ENCODE measurements at places on chromosomes 3 and 15.

DNA sequence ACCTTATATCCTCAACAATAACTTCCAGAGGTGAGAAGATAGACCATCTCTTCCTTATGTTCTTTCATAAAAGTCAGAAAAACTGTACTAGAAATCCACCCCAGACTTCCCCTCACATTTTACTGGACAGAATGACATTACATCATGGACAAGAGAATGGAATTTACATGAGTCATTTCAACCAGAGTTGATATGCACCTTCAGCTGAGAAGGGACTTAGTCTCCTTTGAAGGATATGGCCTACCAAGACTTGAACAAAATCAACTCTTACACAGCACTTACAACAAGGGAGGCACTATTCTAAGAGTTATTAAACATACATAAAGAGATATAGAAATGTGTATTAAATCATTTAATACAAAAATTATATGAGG is 380.0 kb upstream of the DPH6 start:
- no peak for DNase-seq

DNA sequence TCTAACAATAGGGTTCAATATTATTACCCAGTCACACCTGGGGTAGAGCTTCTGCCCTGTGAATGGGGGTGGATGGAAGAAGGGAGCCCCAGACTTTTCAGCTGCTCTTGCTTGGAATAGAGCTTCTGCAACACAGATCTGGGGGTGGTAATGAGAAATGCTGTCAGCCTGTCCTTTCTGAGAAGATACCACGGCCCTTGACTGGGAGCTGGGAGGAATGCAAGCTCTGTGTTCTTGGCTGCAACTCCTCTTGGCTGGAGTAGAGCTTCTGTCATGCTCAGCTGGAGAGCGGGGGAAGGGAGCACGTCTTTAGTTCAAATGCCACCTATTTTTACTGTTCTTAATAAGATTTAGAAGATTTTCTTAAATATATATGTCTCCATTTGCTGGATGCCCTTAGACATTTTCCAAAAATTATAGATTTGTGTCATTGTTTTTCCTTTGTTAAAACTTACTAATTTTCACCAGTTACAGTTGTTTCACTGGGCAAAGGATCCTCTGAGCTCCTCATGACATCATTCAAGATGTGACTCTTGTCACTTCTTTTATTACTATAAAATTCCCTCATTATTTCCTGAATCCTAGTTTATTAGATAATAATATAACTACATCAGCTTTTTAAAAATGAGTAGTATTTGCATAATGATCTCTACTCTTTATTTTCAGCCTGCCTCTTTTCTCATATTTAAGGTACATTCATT is 180.0 kb upstream of the TGFBR2 start:
- DNase-seq, result no peak

DNA sequence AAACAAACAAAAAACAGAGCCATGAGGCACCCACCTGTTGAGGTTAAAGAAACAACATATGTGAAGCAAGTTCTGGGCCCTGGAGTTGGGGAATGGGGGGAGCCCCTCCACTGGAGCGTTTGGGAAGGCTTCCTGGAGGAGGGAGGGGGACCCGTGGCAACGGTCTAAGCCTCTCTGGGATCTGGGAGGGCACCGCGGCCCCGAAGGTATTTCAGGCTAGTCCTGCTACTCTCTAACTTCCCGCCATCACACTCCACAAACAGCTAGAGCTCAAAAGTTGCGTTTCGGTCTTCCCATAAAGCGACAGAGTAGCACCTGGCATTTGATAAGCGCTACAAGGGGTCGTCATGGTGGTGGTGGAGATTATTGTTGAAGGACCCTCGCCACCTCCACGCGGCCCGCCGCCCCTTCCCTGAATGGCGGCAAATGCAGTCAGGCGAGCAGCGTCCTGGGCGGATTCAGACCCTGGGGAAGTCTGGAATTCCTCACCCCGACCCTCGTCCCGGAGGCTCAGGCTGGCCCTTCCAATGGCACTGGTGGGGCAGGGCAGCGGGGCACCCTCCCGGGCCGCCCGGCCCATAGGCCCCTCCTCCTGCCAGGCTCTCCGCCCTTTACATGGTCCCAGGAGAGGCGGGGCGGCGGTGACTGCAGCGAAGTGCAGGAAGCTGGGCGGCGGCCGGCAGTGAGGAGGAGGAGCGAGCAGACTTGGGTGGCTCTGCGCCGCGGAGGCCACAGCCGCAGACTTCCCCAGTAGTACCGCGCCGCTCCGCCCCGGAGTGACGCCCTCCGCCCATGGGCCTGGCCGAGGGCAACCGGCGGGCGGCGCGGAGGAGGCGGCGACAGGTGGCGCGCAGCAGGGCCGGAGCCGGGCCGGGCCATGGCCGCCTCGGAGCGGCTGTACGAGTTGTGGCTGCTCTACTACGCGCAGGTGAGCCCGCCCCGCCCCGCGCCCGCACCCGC is at the start of gene NBEAL2:
Gene NBEAL2, plus strand, starts transcription at position 682 of the 960 bp plus-strand sequence. Its CDS starts 196 bp downstream, at position 878.
- DNase-seq, result peak; percentile 98

GRCh38 chr15:59945036-59945435 is 59.1 kb upstream of the FOXB1 start:
- DNase-seq, result no peak

DNA sequence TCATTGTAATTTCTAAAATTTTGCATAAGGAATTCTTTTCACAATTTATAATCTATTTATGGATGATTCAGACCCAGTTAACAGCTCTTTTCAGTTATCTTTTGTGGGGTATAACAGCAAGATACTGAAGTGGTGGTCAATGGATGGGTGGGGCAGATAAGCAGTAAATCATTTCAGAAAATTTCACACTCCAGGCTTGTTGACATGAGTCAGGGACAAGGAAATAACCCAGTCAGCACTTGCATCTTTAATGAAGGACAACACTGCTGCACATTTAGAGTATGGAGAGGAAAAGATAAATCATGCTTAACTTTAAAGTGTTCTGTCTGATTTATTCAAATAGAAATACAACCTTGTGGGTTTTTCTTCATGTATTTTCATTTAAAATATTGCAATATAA is 181.6 kb downstream of the ROBO1 start:
- DNase-seq, result no peak

GRCh38 chr15:62021991-62022600 is 38.2 kb downstream of the VPS13C start:
- no peak for DNase-seq

DNA sequence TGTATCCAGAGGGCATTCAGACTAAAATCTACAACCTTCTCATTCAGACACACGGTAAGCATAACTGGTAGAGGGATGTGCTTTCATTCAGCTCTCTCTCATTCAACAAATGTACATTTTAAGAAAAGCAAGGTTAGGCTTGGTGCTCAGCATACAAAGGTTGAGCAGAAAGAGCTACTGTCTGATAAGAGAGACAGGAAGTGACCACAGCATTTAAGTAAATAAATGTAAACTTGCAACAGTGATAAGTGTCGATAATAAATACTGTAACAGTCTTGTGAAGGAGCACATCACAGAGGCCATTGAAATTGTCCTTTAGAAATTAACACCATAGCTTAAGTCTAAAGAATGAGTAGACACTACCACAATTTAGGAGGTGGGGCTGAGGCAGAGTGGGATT is 3.4 kb downstream of the CD96 start:
- peak; percentile 35 for DNase-seq

DNA sequence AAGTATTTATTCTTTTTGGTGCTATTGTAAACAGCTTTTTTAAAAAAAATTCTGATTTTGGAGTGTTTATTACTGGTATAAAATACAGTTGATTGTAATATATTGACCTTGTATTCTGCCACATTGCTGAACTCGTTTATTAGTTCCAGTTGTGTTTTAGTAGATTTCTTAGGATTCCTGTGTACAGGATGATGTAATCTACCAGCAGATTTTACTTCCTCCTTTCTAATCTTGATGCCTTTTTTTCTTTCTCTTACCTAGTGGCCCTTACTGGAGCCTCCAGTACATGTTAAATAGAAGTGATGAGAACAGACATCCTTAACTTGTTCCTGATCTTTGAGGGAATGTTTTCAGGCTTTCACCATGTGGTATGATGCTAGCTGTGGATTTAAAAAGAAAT is 70.4 kb upstream of the KY start:
- no peak for DNase-seq

- DNase-seq, result no peak
These were observed 81.5 kb downstream of the PPM1L start for GRCh38 chr3:160837394-160837980.

DNA sequence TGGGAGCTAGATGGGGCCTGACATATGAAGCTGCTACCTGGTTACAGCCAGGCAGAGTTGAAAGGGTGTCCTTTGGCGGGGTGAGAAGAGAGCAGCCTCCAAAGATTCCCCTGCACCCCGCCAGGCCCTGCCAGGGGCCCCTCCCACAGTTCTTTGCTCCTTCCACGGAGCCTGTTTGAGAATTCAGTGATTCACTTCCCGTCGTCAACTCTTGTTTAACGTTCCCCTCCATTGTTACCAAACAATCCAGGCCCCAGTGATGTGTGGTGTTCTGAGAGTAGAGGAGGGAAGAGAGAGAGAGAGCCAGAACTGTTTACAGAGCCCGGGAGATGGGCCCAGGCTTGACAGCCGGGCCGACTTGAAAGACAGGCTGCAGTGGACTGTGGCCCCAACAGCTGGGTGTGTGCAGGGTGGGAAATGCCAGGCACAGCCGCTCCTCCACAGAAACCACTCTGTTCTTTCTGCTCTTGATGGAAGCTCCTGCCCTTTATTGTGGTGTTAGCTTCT is 81.5 kb downstream of the SMAD3 start:
- DNase-seq, result peak; percentile 72

DNA sequence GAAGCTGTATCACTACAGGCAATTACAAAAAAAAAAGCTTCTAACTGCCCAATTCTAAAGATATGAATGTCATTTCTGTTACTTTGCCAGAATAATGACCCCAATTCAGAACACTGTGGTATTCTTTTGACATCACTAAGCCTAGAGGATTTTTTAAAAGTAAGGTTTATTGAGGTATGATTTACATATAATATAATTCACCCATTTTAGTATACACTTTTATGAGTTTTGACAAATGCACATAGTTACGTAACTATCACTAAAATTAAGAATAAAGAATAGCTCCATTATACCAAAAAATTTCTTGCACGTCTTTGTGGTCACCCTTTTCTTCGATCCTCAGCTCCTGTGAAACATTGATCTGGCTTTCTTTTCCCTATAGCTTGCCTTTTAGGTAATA is 74.0 kb upstream of the PLSCR5 start:
- no peak for DNase-seq

DNA sequence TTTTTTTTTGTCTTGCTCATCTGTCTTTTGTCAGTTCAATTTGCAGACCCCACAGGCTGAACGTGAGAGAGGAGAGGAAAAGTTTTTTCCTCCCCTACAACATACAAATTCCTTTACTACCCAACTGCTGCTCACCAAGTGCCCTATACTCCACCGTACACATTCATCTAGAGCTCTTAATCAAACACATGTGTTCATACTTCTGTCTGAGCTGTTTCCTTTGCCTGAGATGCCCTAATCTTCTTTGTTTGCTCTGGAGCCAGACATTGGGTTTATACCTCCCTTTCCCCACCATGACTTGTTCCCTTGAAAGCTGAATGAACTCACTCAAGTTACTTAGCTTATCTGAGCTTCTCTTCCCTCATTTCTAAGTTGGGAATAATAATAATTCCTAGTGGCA is 122.7 kb upstream of the RASGRP1 start:
- no peak for DNase-seq

DNA sequence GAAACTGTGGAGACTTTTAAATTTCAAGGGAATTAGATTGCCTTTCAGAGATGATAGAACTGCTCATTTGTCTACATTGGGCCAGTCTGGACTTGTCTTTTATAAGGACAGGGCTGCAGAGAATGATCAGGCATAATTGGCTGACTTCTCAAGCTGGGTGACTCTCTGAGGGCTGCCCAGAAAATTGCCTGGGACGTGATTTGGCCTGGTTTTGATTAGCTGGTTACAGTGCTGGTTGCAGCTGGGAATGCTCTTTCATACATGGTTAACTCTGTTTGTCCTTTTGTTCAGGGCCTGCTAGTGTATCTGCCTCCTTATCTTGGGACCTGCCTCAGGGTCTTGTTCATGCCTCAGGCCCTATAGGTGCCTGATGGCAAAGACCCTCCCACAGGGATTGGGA is 245.6 kb downstream of the CLSTN2 start:
- no peak for DNase-seq

GRCh38 chr3:83477563-83477962 is 1481.2 kb upstream of the CADM2 start:
- no peak for DNase-seq

GRCh38 chr3:149167898-149168297 is 38.5 kb downstream of the HPS3 start:
- no peak for DNase-seq

DNA sequence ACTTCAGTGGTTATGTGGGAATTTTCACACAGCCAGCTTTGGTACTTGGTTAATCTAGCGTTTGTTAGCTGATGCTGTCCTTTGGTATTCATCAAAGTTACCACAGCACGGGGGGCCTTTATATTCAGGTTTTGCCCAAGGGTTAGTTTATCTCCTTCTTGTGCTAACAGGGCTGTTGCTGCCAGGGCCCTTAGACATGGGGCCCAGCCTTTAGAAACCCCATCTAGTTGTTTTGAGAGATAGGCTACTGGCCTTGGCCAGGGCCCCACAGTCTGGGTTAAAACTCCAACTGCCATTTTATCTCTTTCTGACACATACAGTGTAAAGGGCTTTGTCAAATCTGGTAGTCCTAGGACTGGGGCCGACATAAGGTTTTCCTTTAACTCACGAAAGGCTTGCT is 7.5 kb upstream of the DNAAF4 start:
- no peak for DNase-seq

GRCh38 chr3:196051282-196052076 is 30.4 kb downstream of the TFRC start:
- DNase-seq, result no peak

GRCh38 chr3:72601983-72602750 is 246.1 kb downstream of the SHQ1 start:
- DNase-seq, result no peak

DNA sequence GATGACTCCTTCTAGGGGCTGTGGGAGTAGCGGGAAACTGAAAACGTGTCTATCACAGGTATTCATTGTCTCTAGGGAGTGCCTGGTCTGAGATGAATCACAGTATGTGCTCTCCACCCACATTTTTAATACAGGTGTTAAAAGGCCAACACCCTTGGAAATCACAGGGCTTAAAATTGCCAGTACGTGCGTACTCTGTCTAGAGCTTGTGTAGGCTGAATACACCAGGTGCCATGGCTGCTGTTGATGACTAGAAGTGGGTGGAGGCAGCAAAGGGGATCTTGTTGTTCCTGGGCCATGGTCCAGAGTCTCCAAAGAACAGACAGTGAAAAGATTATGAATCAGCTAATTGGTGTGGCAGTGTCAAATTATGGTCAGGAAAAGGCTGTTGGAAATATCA is 35.1 kb upstream of the P3H2 start:
- DNase-seq, result no peak

DNA sequence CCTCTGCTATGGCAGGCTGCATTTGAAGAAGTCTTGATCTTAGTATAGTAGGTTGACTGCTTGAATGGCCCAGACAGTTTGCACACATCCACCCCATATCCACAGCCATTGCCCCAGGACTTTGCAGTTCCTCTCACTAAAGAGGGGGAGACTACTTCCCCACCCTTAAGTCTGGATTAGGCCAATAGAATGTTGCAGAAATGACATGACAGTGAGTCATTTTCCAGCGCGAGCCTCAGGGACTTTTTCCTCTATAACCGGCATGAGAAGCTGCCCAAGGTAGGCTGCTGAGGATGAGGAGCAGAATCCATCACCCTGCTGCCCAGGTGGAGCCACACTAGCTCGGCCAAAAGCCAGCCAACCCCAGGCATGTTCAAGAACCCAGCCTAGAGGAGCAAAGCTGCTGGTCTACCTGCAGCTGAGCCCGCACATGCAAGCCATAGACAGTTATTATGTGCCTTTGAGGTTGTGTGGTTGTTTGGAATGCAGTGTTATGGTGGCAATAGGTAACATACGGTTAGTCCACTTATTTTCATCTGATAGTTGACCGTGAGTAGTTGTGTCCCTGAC is 113.9 kb downstream of the TLE3 start:
- no peak for DNase-seq

GRCh38 chr3:26713091-26713490 is 90.5 kb downstream of the LRRC3B start:
- no peak for DNase-seq

Data from activated CD4-positive, alpha-beta memory T cell treated with anti-CD3 and anti-CD28 coated beads for 36 hours (primary cell).